ENCODE measurements at places on chromosomes 6 and 20.

DNA sequence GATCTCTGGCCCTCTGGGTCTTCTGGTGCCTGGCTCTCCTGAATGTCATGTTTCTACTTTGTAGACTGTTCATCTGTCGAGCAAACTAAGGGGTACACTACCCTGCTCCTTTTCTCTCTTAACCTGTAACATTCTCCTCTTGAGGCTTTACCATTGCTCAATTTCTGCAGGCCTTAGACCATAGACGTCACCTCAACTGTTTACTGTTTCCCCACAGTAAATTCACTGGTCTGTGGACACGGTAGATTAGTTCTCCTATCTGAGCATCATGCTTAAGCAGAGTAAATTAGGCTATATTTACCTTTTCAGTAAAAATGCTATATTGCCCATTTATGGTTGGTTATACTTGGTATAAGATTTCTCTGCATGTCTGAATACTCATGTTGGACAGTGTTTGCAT lies 40.5 kb downstream of the MCM8 start:
- DNase-seq, result no peak

- no peak for DNase-seq
These were observed 237.0 kb upstream of the SUPT3H start for GRCh38 chr6:45614488-45615285.

- DNase-seq, result peak; percentile 87
These were observed 159.2 kb downstream of the CD109 start for GRCh38 chr6:73854998-73855718.

DNA sequence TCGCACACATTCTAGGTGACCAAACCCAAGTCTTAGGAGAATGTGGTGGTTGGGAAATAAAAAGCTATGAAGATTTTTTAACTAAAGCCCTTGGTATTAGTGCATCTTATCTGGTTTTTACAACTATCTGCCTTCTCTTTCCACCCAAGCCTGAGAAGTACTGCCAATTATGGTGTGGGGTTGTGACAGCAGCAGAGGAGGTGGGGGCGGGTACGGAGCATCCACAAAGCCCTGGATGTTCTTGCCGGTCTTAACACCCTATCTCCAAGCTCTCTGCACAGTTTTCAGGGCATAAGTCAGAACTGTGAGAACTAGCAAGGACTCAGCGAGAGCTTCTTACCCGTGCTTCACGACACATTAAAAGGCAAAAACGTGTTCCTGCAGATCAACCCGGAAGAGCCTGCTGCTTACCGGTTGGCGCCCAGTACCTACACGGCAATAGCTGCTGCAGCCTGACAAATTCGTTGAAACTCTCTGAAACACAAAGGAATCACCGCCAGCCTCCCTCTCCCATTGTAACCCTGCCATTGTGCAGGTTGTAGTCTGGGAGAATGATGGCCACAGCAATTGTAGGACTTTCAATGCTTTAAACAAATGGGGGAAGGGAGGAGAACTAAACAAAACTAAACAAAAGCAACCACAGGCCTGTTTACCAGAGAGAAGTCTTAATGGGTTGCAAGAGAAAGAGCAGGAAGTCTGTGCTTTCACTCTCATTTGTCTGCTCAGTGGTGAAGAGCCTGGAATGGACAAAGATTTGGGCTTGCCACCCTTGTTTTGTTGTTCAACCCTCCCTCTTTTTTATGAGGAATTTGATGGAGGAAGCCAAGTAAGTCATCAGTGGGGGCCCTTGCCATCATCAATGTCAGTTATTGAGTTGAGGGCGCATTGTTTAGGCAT lies 461.0 kb upstream of the JARID2 start:
- peak; percentile 20 for DNase-seq

DNA sequence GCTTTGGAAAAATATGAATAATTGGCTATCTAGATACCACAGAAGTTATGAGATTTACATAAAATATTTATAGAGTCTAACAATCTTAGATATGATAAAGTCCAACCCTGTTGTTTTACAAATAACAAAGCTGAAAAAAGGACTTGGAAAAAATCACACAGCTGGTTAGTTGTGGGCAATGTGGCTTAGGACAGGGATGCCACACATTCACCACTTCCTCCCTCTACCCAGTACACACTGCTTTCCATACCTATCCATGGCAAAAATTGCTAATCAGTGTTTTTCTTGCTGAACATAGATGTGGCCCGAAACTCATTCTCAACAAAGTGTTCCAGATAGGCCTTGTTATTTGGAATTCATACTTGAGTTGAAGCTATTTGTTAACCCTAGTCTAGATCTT lies 147.3 kb upstream of the BMP5 start:
- no peak for DNase-seq

DNA sequence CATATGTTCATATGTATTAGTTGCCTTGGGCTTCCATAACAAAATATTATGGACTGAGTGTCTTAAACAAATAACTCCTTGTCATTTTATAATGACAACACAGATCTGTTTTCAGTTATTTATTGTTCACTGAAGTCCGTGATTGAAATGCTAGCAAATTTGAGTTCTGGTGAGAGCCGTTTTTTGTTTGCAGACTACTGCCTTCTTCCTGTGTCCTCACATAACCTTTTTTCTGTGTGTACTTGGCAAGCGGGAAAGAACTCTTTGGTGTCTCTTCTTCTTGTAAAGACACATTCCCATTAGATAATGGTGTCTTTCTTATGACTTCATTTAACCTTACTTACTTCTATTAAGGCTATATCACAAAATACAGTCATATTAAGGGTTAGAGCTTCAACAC lies 482.9 kb upstream of the EYS start:
- no peak for DNase-seq

- DNase-seq, result no peak
These were observed 126.0 kb upstream of the TOP1 start for GRCh38 chr20:40902661-40903060.

DNA sequence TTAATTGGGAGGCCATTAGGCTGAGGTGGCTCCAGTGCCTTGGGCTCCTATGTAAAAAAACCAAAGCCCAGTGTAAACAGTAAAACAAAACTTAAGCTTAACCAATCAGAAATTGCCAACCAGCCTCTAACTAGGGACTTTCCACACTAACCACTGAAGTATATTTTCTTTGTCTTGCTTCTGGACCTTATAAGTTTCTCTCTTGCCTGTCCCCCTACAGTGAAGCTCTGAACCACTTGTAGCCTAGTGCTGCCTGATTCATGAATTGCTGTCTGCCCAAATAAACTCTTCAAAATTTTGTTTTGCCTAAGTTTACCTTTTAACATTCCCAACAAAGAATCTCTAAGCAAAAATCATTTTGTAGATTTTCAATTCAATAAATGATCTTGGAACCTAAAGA lies 28.2 kb downstream of the POPDC3 start:
- DNase-seq, result no peak

- no peak for DNase-seq
These were observed 33.5 kb upstream of the RIMS4 start for GRCh38 chr20:44843876-44844275.

GRCh38 chr6:38836585-38836984 lies 121.5 kb downstream of the DNAH8 start:
- DNase-seq, result no peak

- peak; percentile 17 for DNase-seq
These were observed 402 bp downstream of the OSBPL2 start for GRCh38 chr20:62238569-62239277.

GRCh38 chr6:31446481-31446880 lies 43.1 kb downstream of the MICA start:
- DNase-seq, result peak; percentile 43

GRCh38 chr20:44581515-44581914 lies 864 bp upstream of the PKIG start:
- DNase-seq, result no peak

- peak; percentile 80 for DNase-seq
These were observed 39.6 kb downstream of the VEGFA start for GRCh38 chr6:43809417-43810305.

DNA sequence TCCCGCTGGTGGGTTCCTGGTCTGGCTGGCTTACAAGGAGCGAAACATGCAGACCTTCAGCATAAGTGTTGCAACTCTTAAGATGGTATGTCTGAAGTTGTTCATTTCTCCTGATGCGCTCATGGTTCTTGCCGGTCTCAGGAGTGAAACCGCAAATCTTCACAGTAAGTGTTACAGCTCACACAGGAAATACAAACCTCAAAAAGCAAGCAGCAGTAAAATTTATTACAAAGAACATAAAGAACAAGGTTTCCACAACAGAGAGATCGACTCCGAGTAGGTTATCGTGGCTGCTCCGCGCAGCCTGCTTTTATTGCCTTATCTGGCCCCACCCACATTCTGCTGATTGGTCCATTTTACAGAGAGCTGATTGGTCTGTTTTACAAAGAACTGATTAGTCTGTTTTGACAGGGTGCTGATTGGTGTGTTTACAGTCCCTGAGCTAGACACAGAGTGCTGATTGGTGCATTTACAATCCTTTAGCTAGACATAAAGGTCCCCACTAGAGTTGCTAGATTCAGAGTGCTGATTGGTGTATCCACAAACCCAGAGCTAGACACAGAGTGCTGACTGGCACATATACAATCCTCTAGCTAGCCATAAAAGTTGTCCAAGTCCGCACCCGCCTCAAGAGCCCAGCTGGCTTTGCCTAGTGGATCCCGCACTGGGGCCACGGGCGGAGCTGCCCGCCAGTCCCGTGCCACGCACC lies 39.2 kb downstream of the TRIM27 start:
- no peak for DNase-seq

- peak; percentile 72 for DNase-seq
These were observed 944.8 kb upstream of the CITED2 start for GRCh38 chr6:140319209-140319608.
